NCI-H774 (cell line): ENCODE measurements at places on chromosomes 6 and 20.

DNA sequence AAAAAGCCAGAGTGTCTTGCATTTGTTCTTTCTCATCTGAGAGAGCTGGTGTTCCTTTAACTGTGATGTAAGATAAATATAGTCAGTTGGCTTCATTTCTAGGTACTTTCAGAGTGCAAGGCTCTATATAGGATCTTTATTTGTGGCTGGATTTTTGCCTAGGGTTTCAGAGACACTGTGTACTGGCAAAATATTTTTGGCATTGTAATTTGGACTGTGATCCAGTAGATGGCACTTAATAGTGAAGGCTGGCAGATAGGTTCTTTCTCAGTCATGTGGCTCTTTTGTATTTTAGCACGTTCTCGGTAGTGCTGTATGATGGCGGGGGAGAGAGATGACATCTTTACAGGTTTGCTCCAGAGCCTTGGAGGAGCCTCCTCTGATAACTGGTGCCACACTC lies 26.8 kb upstream of the SLC35B3 start:
- DNase-seq = no peak

GRCh38 chr20:25218492-25218891 lies 23.0 kb downstream of the ENTPD6 start:
- DNase-seq = no peak

- DNase-seq = no peak
Observed at GRCh38 chr6:126145351-126145750, 159.0 kb downstream of the TRMT11 start.

DNA sequence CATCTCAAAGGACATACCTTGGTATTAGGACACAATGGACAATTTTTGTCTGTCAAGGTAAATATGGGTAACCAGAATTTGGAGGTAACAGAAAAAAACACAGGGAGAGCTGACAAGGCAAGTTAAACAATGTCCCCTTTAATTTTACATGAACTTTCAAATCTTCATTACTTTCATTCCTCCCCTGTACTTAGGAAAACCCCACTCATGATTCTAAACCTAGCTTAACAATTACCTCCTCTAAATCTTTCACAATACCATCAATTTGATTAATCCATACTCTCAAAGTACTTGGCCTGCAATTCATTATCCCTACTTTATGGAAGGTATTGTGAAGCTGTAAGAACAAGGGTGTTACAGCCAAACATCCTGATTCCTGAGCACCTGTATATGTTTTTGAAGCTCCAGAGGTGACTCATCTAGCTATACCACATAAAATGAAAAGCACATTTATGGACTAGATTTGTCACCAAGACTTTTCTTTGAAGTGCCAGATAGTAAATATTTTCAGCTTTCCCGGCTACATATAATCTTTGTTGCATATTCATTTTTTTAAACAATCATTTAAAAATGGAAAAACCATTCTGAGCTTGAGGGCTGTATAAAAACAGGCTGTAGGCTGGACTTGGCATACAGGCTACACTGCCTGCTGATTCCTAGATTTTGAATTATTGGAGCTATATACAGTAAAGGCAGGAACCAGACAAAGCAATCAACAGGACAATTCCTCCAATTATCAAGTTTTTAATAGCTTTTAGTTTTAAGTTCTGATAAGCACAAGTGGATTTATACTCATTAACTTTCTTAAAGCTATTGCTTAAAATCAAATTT lies 22.9 kb downstream of the DEK start:
- DNase-seq = no peak

- DNase-seq = no peak
Observed at GRCh38 chr20:8855315-8855714, 213.6 kb upstream of the PLCB4 start.

DNA sequence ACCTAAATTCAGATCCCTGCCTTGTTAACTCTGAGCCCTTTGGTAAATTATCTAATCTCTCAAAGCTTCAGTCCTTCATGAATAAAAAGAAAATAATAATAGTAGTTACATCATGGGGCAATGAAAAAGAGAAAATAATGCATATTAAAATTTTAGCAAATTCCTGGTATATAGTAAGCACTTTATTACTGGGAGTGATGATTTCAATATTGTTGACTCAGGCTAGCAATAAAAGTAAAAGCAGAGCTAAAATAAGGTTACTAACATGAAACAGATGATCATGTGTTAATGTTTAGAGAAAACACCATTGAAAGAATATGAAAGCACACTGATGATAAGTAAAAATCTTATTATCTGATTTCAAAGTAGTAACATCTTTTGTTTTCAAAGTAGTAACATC lies 13.6 kb downstream of the GINS1 start:
- DNase-seq = no peak
